Stimulated activated naive CD8-positive, alpha-beta T cell treated with anti-CD3 and anti-CD28 coated beads, Interleukin-15, amount 100 ng/mL, for 72 hours (primary cell): ENCODE measurements at places on chromosomes 3 and 15.
A peak's percentile ranks its signal among the peaks of the same experiment; 100 is the strongest.

GRCh38 chr3:37770336-37770735 is 91.3 kb upstream of the CTDSPL start:
- no peak for DNase-seq

GRCh38 chr15:40234783-40235182 is 4.1 kb upstream of the PAK6 start:
- DNase-seq = no peak

GRCh38 chr15:75038231-75038630 is 14.8 kb downstream of the PPCDC start:
- no peak for DNase-seq

DNA sequence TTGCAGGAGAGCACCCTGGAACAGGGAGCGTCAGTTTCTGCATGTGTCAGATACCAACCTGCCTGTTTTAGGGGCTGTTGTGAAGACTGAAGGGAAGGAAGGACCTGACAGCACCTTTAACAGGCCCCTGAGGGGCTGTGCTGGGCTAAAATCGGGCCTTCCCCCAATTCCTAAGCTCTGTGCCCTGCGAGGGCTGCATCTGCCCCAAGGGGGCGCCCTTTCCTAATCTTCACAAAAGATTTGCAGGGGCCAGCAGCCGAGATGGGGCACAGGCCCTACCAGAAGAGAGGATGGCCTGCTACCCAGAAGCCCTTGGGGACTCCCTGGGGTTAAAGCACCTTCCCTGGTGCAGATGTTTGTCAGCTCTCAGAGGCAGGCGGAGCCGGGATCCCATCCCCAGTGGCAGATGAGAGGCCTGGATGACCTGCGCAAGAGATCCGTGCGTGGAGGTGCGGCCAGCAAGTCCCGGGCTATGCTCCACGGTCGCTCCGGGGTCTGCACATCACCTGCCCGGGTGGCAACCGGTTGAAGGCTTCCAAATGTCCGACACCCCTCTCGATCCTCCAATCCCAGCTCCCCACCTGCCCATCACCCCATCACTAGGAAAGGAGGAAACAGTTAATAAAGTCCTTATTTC is 53.6 kb downstream of the RHCG start:
- DNase-seq = peak; percentile 60

DNA sequence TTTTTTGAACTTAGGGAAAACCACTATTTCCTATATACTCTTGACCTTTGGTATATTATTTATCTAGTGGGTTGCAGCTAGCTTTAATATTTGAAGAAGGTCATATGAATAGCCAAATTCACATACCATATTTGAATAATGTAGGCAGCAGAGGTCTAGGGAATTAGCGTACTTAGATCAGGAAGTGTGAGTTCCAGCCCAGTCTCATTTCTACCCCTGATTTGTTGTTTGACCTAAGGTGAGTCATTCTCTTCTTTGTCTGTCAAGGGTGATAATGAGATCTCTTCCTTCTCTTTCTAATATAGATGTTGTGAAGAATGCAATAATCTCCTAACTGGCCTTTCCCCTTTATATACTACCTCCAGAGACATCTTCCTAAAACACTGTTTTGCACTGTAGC is 36.6 kb upstream of the ZPLD1 start:
- DNase-seq = no peak

GRCh38 chr3:81214631-81215030 is 546.8 kb downstream of the GBE1 start:
- DNase-seq = no peak

- DNase-seq = no peak
Observed at GRCh38 chr3:125059488-125060245, 3.9 kb upstream of the HEG1 start.

- no peak for DNase-seq
Observed at GRCh38 chr3:151091685-151092345, 6.4 kb downstream of the MED12L start.

- DNase-seq = no peak
Observed at GRCh38 chr3:61015859-61016258, 235.4 kb downstream of the FHIT start.

- DNase-seq = no peak
Observed at GRCh38 chr3:68931406-68932149, 769 bp downstream of the TAFA4 start.

- no peak for DNase-seq
Observed at GRCh38 chr3:121758727-121759450, 9.3 kb upstream of the GOLGB1 start.

GRCh38 chr3:113834983-113835382 is 3.6 kb upstream of the GRAMD1C start:
- no peak for DNase-seq

DNA sequence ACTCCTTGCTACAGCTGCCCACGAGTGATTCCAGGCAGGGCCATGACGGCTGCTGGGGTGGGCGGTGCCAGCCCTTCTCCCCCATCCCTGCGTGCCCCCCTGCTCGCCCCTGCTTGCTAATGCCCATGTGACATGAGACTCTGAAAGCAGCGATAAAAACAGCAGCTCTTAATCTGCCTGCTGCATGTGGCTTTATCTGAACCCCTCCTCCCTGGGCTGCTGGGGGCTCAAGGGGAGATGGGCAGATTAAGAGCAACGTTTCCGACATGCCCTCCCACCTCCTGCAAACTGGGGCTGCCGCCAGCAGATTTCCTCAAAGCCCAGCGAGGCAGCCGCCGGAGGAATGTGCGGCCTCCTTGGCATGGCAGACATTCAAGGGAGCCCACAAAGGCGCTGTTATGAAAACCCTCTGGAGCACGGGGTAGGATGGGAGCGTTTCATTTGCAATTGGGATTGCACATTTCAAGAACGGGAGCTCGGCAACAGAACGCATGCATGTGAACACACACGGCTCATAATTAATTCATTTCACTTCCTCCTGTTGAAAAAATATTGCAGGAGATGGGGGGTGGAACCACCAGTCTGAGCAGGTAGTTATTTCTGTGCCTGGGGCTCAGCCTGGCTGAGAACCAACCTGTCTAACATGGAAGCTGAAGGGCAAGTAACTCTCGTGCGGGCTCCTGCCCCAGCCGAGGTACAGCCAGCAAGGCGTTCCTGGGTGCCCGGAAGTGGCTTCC is 504.2 kb upstream of the PROK2 start:
- no peak for DNase-seq
